ENCODE measurements at places on chromosomes 5 and 9. TPM values are rescaled to one million over a fixed set of nuclear protein-coding genes. Genes with fewer than 3 reads are reported as not detected.

The C9orf50 gene
- total RNA-seq, result not detected

The CHSY3 gene
- 2.3 TPM for total RNA-seq

The CNOT6 gene
- 5.7 TPM for total RNA-seq

The LHX2 gene
- 2.0 TPM for total RNA-seq

The KCNN2 gene
- total RNA-seq, result 0.09 TPM

The SLC31A2 gene
- 7.2 TPM for total RNA-seq

The ADAMTS6 gene
- total RNA-seq, result 0.92 TPM

The TRPM3 gene
- total RNA-seq, result 0.89 TPM

The HOMER1 gene
- total RNA-seq, result 1.0 TPM

The TLE1 gene
- 45.4 TPM for total RNA-seq

The PCDHB5 gene
- 0.42 TPM for total RNA-seq

The DIPK1B gene
- 6.4 TPM for total RNA-seq

The MYORG gene
- total RNA-seq, result 26.6 TPM

The IL31RA gene
- not detected for total RNA-seq

The BSPRY gene
- total RNA-seq, result 2.3 TPM

The FASTKD3 gene
- total RNA-seq, result 9.5 TPM

The LHX3 gene
- total RNA-seq, result not detected

The PRLR gene
- total RNA-seq, result 44.5 TPM

The IFNB1 gene
- total RNA-seq, result not detected

The OTP gene
- not detected for total RNA-seq

The SH2D3C gene
- total RNA-seq, result 4.8 TPM

The MAMDC4 gene
- 8.1 TPM for total RNA-seq

The STOM gene
- 398 TPM for total RNA-seq

The AIF1L gene
- total RNA-seq, result 1.8 TPM

The GRM6 gene
- 0.23 TPM for total RNA-seq

The TAS2R1 gene
- total RNA-seq, result not detected
